Central memory CD4-positive, alpha-beta T cell (primary cell): ENCODE measurements at places on chromosomes 16 and 17.

DNA sequence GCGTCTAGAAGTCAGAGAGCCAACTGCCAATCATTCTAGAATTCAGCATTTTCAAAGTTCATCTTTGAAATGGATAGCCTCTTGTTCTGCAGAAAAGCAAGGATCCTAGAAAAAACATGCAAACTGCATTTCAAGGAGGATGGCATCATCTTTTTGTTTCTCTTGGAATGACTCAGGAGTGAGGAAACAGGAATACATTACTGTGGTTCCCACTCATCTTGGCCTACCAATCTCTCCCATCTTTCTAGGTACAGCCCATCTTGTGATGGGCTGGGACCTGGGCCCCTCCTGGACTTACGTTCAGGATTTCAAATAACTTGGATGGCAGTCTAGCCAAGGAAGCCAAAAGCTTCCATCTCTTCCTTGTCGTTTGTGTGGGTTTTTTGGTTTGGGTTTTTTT lies 363.4 kb downstream of the CDH13 start:
- DNase-seq: no peak

- peak; percentile 39 for DNase-seq
Measured at GRCh38 chr17:49031965-49032928, 35.1 kb downstream of the IGF2BP1 start.

GRCh38 chr17:58757162-58757613 lies 1.5 kb downstream of the PPM1E start:
- no peak for DNase-seq

- peak; percentile 45 for DNase-seq
Measured at GRCh38 chr16:73047536-73048291, at the start of gene ZFHX3. ZFHX3 (minus strand) TSS chr16:73048128; CDS start chr16:72960145, 87,983 bp downstream.

- DNase-seq: no peak
Measured at GRCh38 chr17:20914658-20915057, 128.2 kb downstream of the USP22 start.
